Type B pancreatic cell (in vitro differentiated cells): ENCODE measurements at places on chromosomes 3 and 15. TPM values are rescaled to one million over a fixed set of nuclear protein-coding genes. Genes with fewer than 3 reads are reported as not detected.

The ATP13A5 gene
- not detected in 2 replicates for total RNA-seq

The GOLGA6L10 gene
- 2.7 and 6.3 TPM in 2 replicates for total RNA-seq

The PRSS50 gene
- total RNA-seq = 1.1 and 1.2 TPM in 2 replicates

The PGBD4 gene
- 2.2 and 2.4 TPM in 2 replicates for total RNA-seq

The GOLGA6L7 gene
- not detected in 2 replicates for total RNA-seq

The GREM1 gene
- total RNA-seq = 2.5 and 56.6 TPM in 2 replicates

GRCh38 chr3:152436707-152437590 lies 168.2 kb downstream of the MBNL1 start:
- no peak for DNase-seq

DNA sequence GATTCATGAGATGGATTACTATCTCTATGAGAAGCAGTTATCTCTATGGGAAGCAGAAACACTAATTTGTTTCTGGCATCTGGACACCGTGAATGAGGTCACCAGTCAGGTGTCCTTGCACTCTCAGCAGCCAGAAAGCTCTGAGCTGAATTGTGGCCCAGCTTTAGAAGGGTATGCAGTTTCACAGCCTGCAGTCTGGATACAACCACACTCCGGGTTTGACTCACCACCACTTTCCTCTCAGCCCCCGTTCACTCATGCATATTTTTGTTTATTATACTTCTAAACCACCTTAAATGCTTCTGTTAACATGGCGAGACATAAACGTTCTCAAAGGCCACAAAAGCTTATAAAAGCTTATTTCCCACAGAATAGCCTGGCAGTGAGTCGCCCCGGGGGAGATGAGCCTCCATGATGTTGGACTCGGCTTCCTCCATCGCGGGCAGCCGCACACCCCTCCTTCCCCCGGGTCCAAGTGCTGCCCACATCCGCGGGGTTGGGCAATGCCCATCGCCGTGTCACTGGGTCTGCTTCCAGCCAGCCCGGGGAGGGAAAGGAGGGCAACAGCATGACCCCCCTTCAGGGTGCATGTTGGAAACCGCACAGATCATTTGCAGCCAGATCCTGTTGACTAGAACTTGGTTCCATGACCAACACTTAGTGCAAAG lies 16.8 kb upstream of the SLC41A3 start:
- DNase-seq = no peak

DNA sequence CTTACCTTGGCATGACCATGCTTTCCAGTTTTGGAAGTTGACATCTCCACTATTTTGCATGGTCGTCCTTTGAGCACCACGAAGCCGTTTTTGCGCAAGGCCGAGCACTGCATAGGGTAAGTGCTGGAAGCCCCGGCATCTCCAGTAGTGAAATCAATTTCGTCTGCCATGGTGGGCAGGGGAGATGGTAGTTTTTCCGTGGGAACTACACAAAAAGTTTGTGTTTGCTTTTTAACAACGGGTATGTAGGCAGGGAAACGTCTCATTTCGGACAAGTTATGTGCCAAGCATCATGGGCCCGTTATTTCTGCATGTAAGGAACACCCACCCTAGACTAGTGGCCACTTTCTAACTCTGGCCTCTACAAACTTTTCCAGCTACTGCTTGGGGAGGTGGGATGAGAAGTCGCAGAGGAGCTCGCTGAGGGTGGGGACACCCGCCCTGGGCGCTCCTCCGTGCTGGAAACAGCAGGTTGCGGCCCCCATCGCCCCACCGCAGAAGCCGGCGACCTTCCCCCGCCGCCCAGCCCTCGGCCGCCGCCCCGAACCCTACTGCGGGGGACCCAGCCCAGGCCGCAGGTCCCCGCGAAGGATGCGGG lies 701 bp downstream of the EIF5A2 start:
- no peak for DNase-seq

GRCh38 chr3:27556887-27557286 lies 72.7 kb upstream of the SLC4A7 start:
- no peak for DNase-seq

DNA sequence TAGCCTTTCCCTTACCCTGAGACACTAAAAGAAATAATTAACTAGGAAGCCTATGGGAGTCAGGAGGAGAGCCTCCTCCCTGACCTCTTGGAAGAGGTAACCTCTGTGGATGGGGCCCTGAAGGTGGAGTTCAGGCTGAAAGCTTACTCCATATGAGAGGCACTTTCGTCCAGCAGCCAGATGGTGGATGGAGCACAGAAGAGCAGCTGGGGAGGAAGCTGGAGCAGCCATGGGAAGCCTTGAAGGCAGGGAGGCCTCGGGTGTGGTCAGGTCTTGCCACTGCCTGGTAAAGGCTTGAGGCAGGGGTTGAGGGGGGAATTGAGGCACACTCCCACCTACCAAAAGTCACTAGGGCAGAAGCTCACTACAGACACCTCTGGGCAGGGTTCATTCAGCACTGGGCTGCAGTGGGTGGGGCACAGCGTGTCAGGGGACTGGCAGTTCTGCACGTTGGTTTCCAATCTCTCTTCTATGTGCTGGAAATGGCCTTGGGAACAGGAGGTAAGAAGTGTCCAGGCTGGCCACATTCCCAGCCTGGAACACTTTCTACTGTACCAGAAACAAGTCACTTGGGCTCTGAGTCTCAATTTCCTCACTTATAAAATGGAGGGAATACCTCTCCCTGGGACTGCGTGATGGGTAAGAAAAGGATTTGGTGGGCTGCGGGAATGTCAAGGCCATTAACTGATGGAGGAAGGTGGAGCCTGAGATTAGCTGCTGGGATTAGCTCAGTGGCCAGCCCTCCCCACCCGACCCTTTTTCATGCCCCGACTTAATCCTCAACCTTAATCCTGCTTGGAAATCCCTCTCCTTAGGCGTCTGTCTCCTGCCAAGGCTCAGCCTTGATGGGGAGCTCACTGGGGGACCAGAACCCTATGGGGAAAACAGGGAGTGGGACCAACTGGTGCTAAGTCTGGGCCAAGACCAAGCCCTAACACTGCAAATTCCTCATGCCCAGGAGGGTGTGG lies 5.4 kb downstream of the PCBP4 start:
- DNase-seq = no peak

DNA sequence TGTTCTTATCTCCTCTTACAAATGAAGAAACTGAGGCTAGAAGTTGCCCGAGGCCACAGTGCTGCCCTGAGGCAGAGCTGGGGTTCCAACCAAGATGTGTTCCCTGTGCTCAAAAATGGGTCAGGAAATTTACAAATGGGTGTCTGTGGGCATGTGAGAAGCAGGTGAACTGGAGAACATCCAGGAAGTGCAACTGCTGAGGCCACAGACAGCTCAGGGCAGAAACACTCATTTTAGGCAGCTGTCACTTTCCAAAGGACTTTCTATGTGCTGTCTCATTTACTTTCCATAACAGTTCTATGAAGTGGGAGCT lies 47.2 kb upstream of the ATP2B2 start:
- DNase-seq = no peak

DNA sequence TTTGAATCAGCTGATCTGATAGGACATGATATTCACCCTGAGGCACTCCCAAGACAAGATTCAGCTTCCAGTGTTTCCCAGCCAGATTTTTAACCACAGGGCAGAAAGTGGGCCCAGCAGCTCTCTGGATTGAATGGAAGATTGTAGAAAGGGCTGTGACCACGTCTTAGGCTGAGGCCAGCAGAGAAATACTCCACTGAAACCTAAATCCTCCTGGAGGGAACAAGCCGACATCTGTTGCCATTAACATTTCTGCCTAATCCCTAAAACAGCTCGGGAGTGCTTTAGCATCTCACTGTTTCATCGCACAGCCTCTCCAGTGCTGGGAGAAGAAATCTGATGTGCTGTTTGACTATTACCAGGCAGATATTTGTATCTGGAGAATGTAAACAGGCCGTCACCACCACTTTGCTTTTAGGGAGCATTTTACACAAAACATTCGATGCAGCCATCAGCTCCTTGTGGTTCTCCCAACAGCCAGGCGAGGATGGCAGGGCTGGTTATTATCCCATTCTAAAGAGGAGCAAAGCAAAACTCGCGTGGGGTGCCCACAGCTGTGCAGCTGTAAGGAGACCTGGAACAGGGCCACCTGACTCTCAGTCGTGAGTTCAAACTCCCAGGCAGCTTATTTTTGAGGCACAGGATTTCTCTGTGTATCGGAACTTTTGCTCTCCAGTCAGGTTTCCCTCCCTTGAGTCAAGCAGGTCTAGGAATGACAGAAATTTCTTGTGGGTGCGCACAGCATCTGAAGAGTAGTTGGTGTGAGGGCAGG lies 117.4 kb downstream of the LIPC start:
- DNase-seq = no peak

- DNase-seq = no peak
Observed at GRCh38 chr3:122356402-122356801, 26.6 kb downstream of the MIX23 start.

DNA sequence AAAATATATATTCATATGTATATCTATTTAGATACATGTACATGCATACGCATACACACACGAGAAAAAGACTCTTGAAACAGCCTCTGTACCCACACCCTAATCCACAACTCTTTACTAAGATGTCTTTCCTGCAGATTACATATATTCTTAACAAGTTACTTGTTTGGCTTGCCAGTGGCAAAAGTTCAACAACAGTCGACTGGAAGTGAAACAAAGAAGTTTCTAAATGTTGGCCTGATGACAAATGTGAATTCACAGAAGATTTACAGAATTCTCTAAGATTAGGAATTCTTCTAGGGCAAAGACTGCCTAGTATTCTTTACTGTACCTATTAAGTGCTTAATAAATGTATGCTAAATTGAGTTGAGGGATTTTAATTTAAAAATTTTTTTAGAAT lies 116.8 kb downstream of the CDIN1 start:
- DNase-seq = no peak

DNA sequence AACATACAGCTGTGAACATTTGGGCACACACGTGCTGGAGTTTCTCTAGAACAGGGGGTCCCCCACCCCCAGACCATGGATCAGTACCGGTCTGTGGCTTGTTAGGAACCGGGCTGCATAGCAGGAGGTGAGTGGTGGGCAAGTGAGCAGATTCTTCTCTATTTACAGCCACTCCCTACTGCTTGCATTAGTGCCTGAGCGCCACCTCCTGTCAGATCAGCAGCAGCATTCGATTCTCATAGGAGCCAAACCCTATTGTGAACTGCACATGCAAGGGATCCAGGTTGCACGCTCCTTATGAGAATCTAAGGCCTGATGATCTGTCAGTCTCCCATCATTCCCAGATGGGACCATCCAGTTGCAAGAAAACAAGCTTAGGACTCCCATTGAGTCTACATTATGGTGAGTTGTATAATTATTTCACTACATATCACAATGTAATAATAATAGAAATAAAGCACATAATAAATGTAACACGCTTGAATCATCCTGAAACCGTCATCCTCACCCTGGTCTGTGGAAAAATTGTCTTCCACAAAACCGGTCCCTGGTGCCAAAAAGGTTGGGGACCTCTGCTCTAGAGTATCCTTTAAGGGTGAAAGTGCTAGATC lies 25.8 kb downstream of the CHRM5 start:
- no peak for DNase-seq

- DNase-seq = no peak
Observed at GRCh38 chr3:44915702-44916438, 41.5 kb downstream of the TGM4 start.

GRCh38 chr15:70253461-70254156 lies 155.9 kb upstream of the TLE3 start:
- DNase-seq = no peak

- DNase-seq = no peak
Observed at GRCh38 chr15:71707230-71708050, 102.9 kb upstream of the NR2E3 start.

GRCh38 chr15:60126200-60126599 lies 122.1 kb downstream of the FOXB1 start:
- no peak for DNase-seq

GRCh38 chr3:137052298-137052697 lies 94.5 kb downstream of the IL20RB start:
- DNase-seq = no peak

DNA sequence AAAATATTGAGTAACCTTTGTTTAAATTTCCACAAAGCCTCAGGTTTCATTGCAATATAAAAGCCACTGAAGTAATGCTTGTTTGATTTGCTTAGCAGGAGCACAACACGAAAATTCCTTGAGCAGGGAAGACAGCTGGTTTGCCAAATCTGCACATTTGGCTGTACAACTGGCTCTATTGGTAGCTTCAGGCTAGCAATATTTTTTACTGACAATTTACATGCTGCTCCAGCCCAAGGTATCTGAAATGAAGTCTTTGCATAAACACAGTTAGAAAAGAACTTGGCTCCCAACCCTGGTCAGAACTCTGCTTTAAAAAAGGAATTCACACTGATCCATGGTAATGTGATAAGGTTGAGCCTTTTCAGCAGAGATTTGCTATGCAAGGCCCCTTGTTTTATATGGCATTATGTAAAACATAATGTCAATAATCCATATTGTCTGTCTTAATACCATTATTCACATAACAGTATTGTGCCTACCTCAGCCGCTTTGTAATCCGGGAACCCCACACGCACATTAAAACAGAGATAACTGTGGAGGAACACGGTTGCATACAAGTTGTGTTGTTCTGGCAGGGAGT lies 55.7 kb upstream of the CHL1 start:
- DNase-seq = no peak

- peak; percentile 77 for DNase-seq
Observed at GRCh38 chr15:37109872-37110572, 9.7 kb upstream of the MEIS2 start.

GRCh38 chr3:62277450-62277849 lies 95.9 kb downstream of the FEZF2 start:
- DNase-seq = no peak
